ENCODE measurements at places on chromosomes 13 and 19.

DNA sequence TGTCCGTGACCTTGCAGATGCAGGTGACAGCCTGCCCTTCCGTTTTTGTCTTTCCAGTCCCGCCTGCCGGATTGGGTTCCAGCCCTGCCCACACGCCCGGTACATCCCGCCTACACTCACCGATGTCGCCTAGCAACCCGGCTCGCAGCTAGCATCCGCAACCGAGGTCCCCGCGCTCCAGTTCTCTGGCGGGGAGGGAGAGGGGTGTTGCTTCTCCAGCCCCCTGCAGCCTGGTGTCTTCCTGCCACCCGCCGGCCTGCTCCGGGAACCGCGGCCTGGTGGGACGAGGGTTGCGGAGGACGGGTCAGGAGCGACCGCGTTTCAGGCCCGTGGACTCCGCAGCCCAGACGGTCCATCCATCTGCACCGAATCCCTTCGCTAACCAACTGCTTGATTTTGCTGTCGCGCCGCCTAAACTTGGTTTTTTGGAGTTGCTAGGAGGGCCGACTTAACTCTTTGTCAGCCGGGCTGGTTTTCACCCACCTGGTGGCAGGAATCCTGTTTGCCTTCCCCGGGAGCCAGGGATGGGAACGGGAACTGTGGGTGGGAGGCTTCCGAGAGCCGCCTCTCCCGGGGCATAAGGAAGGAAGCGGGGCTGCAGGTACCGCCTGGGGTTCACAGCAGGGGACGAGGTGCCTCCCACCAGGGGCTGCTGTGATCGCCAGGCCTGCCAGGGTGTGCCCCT lies 15.4 kb upstream of the MATK start:
- no peak for DNase-seq

- no peak for DNase-seq
Measured at GRCh38 chr19:3065675-3066357, 3.5 kb upstream of the TLE5 start.

DNA sequence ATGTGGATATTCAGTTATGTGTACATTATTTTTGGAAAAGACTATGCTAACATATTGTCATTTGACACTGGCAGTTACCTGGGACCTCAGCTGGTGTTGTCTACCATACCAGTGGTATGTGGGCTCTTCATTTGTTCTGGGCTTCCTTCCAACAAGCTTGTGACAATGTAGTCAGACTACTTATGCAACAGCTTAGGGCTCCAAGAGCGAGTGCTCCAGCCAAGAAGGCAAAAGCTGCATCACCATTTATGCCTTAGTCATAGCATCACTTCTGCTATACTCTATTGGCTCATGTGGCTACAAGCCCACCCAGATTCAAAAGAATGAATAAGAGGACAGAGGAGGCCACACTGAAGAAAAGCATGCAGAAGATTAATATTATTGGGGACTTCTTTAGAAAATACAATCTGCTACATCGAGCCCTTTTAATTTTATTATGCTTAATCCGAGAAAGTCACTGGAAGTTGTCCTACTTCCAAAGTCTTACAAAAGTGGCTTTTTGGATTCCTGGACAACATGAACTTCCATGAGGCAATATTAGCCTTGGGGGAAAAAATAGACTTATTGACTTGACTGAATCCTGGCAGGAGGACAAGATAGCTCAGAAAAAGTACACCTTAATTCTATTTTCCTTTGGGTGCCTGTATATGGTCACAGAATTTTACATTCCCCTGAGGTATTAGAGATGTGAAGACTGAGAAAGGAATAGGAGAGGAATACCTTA lies 529.4 kb upstream of the HTR2A start:
- no peak for DNase-seq

GRCh38 chr13:86098511-86098910 lies 299.3 kb upstream of the SLITRK6 start:
- DNase-seq: no peak

- DNase-seq: no peak
Measured at GRCh38 chr13:81318231-81319019, 977.5 kb upstream of the SPRY2 start.

DNA sequence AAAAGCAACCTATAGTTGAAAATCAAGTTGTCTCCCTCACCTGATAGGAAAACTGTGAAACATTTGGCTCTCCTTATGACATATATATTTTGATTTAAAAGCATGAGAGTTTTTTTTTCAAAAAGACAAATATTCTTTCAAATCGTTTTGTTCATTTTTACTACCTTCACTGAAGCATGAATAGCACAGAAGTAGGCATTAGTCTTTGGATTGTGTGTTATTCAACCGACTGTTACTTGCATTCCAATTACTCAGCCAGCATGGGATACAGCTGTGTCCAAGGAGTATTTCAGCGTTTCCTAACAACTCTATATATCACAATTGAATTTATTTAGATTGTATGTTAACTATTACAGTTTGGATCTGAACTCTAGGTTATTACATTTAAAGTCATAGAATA lies 135.2 kb downstream of the PCDH9 start:
- DNase-seq: no peak

GRCh38 chr13:60347690-60348089 lies 49.3 kb upstream of the TDRD3 start:
- DNase-seq: no peak

DNA sequence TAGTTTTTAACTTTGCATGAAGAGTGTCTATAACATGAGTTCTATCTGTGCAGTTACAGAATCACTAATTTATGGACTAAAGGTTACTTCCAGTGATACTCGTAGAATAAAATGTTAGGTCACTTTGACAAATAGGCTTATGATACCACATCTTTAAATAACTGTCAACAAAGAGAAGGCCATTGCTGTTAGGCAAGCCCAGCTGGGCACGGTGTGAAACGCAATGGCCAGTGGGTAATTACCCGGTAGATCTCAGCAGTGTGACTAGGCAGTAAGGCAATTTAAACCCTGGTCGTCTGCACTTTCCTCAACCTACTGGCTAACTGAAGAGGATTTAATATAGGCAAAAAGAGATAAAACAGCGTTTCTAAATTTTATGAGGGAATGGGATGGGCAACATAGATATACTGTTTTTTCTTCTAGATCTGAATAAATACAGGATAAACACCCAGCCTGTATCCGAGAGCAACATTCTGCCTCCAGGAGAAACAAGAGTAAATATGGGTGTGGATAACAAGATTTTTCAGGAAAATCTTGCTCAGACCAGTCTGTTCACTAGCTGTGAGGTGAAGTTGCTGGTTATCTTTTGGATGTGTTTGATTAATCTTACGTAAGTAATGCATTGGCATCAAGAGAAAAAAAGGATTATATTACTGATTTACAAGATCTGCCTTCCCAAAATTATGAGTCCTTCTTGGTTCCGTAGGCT lies 631.3 kb downstream of the EFNB2 start:
- DNase-seq: no peak

- DNase-seq: no peak
Measured at GRCh38 chr13:35599384-35599783, 122.9 kb upstream of the MAB21L1 start.

DNA sequence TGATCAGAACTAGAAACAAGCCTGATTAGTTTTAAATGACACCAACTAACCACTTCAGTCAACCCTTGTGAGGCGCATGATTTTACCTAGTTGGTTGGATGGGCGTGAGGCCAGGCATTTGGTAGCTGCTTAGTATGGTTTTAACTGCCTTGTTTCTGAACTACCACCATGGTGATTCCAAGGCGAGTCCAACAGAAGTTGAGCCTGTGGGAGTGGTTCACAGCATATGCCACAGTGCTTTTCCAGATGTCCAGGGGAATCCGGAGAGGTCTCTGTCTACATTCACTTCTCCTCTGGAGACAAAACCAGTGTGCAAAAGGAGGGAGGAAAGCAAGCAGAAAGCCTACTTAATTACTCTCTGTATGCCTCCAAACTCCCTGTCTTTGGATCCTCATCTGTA lies 524.1 kb downstream of the GPC6 start:
- DNase-seq: no peak

DNA sequence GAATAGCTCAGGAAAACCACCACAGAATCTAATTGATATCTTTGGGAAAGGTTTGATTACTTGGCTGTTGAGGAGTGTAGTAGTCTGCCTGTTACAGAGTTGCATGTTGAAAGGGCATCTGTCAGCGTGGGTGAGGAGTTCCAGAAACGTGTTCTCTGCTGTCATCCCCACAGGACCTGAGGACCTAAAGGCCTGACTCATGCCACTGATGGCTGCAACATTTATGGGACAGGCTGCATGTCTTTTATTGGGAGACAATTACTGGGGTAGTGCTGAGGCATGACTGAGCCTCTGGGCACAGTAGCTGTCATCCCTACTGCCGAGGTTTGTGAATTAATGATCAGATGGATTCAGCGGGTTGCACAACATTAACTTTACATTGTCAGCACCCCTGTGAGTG lies 525.9 kb downstream of the GPC6 start:
- DNase-seq: no peak

DNA sequence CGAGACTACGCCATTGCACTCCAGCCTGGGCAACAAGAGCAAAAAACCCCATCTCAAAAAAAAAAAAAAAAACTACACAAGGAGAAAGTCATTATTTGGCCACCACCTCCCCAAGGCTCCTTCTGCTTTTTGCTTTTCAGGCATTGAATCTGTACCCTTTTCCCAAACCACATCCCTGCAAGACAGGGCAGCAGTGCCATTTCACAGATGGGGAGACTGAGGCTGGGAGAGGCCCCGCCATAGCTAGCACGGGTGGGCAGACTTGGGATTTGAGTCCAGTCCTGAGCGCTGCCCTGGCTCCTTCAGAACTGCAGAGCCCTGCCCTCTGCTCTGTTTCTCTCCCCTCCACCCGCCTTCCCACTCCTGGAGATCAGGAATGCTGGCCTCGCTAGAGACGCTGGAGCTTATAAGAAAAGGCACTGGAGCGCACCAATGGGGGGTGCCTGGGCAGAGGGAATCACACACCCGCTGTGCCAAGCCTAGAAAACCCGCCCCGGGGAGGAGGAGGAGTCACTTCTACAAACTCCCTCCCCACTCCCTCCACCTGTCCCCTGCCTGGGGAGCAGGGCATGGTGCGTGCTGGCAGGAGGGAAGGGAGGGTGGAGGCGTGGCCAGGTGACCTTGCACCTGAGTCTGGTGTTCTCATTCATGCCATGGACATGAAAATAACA lies 17.6 kb downstream of the TJP3 start:
- no peak for DNase-seq

DNA sequence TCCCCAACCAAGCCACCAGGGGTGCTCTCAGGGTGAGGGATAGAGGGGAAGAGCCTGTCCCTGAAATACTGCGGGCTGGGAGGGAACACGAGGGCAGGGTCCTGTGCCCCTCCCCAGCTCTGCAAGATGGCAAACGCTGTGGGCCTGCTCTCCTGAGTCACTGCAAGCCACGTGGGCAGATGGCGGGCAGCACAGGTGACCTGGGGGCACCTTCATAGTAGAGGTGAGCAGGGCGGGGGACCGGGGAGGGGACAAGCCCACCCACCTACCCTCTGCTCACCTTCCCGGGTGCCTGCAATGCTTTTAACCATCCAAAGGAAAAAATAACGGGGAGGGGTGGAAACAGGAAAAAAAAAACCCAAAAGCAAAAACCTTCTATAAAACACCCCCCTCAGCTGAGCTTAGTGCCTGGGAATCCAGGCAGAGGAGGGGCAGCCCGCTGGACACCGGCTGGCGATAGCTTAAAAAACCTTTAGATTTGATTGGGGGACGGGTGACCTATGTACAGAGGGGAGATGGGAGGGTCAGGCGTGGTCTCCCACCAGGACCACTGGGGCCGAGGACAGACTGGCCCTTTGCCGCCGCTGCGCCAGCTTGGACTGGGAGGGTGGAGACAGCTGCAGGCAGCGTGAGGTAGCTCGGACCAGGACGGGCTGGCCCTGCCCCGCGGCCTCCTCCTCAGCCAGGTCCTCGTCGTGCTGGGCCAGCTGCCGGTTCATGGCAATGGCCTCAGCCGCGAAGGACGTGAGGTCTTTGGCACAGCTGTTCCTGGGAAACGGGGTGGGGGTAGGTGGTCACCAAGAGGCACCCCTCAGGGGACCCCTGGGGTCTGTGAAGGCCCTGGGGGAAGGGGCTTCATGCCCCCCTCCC lies 11.7 kb downstream of the MKNK2 start:
- no peak for DNase-seq

DNA sequence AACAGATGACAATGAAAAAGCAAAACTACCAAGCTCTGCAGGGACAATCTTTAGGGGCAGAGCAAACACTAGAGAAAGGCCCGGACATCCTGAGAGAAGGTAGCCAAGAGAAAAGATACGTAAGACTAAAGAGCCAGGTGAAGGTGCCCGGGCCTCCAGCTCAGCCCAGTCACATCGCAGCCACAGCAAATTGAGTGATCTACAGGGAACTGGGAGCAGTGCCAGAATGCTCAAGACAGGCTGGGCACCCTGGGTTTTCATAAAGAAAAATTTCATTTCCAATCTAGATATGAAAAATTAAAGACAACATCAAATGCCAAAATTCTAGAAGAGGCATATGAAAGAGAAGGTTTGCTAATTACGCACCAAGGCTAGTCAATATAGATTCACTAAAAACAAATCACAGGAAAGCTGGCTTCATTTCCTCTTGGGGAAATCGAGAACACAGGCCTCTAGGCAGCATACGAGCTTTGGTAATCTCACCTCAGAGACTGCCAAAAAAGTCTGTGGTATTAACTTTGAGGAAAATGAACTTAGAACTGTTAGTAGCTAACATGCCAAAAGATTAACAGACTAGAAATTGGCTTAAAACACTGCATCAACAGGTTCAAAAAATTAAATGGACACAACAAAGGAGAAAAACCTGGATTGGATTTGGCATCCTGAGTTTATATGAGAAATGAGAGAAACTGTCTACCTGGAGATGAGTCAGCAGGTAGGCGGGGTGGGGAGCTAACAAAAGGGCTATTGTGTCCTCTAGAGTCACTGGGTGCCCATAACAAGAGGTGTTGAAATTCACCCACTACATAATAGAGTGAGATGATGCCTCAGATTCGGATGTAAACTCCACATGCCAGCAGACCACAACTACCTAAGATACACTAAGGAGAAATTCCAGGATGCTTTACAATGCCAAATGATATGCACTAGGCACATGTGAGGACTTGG lies 6.6 kb downstream of the ANKRD10 start:
- no peak for DNase-seq

DNA sequence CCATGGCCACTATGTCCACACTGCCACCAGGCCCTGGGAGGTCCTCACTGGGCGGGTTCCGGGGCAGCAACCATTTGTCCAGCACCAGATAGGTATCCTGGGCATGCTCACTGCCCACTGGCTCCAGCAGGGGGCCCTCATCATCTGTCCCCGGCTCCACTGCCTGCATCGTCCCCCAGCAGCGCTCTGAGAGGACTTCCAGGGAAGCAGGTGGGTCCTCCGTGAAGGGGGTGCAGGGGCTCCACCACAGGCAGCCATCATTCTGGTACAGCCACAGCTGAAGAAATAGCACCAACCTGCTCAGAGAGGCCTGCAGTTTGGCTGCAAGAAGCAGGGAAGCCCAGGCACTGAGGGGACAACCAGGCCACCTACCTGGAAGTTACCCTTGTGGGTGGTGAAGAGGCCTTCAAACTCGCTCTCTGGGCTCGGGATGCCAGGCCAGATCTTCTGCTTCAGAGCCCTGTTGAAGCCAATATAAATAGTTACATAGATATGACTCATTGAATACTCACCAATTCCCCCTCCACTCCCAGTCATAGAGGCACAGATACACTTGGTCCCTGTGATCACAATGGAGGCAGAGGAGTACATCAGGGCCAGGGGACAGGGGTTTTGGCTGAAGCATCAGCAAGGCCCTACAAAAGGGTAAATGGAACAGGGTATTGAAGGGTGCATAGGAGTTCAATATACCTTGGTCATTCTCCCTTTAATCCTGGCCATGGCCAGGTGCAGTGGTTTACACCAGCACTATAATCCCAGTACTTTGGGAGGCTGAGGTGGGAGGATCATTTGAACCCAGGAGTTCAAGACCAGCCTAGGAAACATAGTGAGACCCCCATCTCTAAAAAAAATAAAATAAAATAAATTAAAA lies 4.1 kb downstream of the SWSAP1 start:
- no peak for DNase-seq

- DNase-seq: no peak
Measured at GRCh38 chr13:100881291-100881864, 206.8 kb upstream of the TMTC4 start.
